Neural crest cell (in vitro differentiated cells): ENCODE measurements at places on chromosomes 1 and 21.

GRCh38 chr1:198096390-198096789 is 60.4 kb upstream of the NEK7 start:
- DNase-seq, result no peak

DNA sequence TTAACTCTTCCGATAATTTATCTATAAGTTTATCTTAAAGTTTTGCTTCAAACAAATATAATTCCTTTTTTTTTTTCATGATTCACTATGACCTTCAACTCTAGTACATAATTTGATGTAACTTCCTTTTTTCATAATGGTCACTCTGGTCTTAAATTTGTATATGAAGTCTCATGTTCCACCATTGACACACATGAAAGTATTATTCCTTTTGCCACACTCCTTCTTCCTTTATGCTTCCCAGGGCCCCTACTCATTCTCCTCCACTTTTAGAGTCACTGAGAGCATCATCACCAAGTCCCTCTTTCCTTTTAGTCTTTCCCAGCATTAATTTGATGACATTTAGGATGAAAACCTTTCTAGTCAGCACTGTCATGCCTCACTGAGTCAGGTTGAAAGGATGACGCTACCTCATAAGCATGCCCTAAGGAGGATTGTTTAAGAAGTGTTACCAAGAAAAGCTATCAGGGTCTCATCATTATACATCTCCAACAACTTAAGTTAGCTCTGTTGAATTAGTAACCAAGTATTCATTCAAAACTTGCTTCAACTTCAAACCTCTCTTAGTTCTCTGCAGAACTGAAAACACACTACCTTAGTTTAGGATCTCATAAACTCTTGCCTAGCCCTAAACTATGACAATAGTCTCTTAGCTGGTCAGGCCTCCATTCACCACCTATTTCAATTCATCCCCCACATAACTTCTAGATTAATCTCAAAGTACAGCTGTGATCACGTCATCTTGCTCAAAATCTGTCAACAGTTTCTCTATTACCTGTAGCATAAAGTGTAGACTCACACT is 14.5 kb downstream of the AUNIP start:
- DNase-seq, result no peak

- no peak for DNase-seq
These were observed 169.3 kb upstream of the NFIA start for GRCh38 chr1:60913039-60913438.

- no peak for DNase-seq
These were observed 6.6 kb upstream of the ADAM30 start for GRCh38 chr1:119902775-119903442.

DNA sequence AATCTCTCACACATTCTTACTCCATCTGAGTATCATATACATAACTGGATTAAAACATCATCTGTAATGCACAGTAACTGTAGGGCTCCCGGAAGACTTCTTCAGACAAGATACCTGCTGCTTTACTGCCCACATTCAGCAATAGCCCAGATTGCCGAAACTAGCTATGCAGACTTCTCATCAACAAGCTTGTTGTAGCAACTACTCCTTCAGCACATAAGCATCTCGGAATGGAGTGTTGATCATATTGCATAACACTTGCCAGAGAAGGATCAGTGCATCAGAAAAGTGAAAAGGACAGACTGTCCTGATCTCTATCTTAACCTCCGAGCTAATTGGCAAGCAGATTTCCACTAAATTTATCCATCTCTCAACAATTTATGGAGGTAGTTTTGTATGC is 354.6 kb upstream of the C1orf87 start:
- no peak for DNase-seq

GRCh38 chr1:168553680-168554553 is 10.1 kb upstream of the XCL2 start:
- DNase-seq, result no peak

GRCh38 chr21:45972716-45973474 is 8.7 kb upstream of the COL6A1 start:
- DNase-seq, result no peak

GRCh38 chr1:2821966-2822620 is 20.6 kb upstream of the TTC34 start:
- no peak for DNase-seq

DNA sequence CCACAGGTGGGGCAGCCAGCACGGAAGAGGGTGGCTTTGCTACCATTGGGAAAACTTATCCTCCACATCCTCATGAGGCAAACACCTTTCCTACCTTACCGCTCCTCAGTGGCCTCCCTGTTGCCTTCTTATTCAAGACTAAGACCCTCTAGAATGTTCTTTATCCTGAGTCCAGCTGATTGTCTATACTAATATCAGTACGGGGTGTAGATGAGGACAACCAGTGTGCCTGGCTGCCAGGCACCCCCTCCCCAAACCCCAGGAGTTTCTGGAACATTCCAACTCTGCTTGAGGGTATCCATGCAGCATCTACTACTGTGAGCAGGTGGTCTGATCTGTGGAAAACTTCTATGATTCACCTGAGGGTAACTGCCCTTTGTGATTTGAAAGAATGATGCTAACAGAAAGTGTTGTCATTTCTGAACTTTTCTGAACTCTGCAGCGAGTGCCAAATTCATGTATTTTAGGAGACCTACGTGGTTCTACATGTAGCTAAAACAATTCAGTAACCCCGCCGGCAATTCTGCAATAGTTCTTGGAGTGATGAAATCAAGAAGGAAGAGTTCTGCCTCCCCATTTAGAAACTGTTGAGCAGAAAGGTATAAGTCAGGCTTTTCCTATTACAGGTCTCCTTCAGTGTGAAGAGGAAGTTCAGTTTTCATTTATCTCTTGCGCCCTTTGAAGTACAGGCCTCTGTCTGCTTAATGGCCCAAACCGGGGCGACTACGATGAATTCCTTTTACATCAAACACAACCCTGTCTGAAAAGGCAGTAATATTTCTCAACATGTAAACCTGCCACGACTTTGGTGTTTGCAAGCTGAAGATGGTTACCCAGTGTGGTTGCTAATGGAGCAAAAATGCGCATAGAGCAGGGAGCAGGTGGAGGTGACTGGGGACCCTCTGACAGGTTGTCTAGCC is 80.4 kb downstream of the RUNX1 start:
- no peak for DNase-seq

DNA sequence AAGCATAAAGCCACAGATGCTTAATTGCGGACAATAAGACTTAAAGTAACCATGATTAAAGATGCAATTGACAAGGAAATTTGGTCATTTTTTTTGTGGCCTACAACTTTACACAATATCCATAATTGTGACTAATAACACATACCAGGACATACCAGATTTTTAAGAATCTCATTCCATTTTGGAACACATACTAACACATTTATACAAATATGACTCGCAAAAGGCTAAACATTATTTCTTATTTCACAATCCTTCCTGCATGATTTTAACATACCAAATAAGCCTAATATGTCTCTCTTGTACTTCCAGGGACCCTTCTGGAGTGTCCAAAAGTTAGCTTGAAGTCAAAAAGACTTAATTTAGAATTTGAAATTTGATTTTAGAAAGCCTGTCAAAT is 48.8 kb downstream of the DR1 start:
- DNase-seq, result no peak

DNA sequence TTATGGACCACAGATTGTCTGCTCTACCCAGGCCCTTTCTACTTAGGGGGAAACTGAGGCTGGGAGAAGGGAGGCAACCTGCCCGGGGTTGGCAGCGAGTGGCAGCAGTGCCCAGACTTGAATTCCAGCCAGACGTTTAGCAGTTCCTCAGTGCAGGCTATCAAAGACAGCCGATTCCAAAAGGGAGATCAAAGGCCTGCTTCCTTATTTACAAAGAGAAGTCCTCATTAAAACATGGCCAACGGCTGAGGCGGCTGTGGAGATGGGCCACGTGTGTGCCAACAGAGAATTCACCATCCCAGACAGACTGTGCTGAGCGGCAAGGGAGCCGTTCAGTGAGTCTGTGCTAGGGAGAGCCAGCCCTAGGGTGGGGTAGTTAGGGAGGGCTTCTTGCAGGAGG is 27.7 kb downstream of the C1QB start:
- no peak for DNase-seq

DNA sequence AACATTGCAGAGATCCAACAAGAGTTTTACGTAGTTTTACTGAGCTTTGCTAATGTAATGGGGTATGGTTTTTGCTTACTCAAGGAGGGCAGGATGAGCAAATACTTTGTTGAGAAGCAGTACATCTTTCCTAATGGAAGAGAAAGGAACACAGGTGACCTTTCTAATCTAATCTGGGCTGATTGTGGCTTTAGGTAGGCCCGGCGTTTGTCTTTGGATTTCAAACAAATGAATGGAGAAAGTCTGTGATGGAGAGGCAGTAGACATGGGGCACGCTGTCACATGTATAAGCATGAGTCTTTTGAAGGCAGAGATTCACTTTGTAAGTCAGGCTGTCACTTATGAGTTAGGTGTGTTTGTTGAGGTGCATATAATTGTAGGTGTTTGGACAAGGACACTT is 1.7 kb downstream of the PLEKHM2 start:
- DNase-seq, result no peak

- DNase-seq, result no peak
These were observed 6.9 kb downstream of the ANKRD35 start for GRCh38 chr1:145878724-145879123.

DNA sequence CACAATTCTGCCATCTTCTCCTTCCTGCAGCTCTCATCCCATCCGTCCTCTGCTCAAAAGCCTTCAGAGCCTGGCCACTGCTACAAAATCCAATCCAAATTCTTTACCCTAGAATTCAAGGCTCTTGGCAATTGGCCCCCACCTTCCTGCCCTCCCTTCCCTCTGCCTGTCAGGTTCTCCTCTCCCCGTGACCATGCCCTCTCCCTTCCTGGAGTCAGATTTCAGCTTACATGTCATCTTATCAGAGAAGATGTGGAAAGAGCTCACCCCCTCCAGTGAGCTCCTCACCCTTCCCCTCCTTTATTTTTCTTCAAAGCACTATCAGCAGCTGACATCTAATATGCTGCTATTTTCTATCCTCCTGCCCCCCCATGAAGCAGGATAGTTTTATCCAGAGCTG is 86.9 kb downstream of the GRIK3 start:
- no peak for DNase-seq

DNA sequence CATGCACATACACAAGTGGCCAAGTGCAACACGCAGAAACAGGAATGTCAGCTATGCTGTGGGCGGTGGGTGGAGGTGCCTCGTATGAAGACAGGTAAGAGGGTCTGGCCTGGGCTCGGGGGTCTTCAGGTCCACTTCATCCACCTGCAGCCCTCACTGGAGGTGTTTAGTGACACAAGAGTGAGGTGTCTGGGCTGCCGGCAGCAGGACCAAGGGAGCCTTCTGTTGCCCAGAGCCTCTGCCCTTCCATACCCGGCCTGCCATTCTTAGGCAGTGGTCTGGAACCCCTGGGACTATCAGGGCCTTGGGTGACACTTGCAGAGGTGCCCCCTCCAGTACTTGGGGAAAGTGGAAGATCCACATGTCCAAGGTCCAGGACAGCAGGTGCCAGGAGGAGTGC is 21.7 kb upstream of the ACTRT2 start:
- DNase-seq, result no peak

DNA sequence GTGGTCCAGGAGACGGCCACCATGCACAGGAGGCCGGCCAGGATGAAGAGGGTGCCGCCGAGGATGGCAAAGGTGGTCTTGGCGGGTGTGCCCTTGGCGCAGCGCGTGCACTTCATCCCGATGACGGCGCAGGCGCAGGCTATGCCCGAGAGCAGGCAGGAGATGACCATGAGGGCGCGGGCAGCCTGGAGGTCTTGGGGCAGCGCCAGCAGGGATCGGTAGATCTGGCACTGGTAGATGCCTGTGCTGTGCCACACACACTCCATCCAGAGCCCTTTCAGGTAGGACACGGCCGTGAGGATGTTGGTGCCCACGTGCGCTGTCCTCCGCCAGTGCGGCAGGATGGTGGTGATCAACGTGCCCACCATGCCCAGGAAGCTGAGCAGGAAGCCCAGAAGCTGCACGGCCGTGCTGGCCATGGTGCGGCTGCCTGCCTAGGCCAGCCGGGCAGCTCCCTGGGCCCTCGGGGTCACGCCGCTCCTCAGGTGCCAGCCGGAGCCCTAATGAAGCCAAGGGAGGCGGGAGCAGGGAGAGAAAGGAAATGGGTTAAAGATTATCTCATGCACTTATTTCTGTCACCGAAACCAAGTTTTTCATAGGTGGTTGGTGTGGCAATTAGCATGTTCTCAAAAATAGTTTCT is 18.5 kb downstream of the CLDN14 start:
- DNase-seq, result no peak
